ENCODE measurements at places on chromosomes 1 and 21. TPM values are rescaled to one million over a fixed set of nuclear protein-coding genes. Genes with fewer than 3 reads are reported as not detected.

GRCh38 chr1:203320591-203321272, 15.4 kb downstream of the BTG2 start:
- no peak for DNase-seq

DNA sequence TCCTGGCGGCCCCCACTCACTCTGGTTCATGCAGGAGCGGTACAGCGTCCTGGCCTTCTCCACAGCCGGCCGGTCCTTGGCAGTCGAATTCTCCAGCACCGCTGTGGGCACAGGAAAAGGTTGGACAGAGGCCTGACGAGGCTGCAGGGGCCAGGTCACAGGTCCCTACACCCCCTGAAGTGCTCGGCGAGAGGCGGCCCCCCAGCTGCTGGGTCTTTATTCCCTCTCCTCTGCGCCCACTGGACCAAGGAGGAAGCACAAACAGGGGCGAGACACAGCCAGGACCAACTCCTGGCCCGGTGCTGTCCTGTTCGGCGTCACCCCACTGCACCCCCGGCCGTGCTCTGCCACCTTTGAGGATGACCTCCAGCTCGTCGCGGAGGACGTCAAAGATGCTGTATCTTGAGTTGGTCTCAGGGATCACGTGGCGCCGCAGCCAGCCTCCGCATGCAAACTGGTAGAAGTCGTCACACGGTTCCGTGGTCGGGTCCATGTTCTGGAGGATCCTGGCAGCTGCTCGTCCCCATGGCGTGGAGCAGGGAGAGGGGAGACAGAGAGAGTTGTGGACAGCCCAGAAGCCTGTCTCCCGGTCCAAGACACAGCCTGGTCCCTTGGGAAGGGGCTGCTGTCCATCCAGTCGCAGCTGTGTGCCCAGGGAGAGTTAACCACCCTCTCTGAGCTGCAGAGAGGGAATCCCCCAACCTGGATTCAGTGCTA, 22.9 kb downstream of the PRXL2B start:
- DNase-seq: no peak

DNA sequence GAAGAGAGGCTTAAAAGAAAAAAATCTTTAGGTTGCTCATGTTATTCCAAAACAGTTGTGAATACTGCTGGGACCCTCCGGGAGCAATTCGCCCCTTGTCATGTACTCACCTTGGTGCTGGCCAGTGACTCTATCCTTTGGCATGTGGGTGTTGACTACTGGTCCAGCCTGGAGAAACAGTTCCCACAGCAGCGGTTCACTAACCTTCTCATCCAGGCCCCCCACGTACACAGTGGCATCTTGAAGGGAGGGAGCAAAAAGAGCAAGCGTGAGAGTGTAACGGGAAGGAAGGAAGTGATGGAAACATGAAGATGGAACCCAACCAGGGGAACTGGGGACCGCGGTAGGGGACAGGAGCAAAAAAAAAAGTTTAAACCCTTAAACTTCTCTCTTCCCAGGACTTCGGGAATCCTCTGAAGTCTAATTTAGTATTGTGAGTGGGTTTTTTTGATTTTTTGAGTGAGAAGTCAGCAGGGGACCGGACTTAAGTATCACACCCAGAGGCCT, 494 bp downstream of the SF3B4 start:
- DNase-seq: no peak

DNA sequence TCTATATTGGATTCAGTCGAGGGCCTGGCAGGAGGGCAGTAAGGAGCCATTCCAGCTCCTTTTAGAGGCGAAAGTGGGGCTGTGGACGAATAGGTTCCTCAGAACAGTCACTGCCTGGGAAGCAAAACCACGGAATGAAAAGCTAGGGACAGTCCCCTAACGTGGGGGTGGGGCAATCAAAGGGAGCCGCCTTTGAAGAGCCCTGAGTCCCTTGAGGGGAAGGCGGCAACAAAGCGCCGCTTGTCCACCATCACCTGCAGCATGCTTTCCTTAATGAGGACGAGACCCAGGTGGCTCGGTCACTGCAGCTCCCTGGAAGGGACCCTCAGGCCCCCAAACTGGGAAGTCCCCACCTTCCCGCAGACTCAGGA, 184.7 kb downstream of the ETS2 start:
- DNase-seq: no peak

DNA sequence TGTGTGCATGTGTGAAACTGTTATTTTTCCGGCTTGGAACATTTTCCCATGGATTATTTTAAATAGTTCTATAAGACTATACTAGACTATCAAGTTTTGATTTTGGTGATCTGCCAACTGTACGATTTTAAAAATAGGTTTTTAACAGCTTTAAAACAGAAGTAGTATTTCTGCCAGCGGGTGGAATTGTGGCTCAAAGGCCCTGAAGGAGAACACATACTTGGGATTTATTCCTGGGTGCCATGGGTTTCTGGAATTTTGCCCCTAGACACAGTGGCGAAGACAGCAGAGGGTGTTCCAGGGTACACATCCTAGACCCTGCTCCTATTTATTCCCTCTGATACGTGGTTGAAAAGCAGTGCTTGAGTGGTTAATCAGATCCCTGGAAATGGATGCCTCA, 81.7 kb upstream of the IPO9 start:
- no peak for DNase-seq

GRCh38 chr1:172308577-172308976, 111.9 kb upstream of the C1orf105 start:
- no peak for DNase-seq

GRCh38 chr1:220803401-220804201, 16.9 kb downstream of the MTARC1 start:
- DNase-seq: no peak

- no peak for DNase-seq
Measured at GRCh38 chr1:15139654-15140350, 13.7 kb upstream of the TMEM51 start.

DNA sequence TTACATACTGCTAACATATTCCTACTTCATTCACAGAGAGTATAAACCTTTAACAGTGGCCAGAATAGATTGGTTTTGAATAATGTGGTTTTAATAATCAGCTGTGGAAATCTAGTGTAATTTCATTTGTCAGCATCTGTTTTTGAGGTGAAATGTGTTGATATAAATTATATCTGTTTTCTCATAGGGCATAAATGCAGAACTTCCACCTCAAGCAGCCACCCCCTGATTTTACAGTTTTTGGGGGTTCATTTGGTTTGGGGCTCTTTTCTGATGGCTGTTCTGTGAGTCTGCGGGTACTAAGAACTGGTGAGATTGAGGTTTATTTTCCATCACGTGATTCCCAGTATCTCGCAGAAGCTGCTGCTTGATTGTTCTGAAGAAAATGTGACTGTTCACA, 23.2 kb downstream of the EDARADD start:
- no peak for DNase-seq

DNA sequence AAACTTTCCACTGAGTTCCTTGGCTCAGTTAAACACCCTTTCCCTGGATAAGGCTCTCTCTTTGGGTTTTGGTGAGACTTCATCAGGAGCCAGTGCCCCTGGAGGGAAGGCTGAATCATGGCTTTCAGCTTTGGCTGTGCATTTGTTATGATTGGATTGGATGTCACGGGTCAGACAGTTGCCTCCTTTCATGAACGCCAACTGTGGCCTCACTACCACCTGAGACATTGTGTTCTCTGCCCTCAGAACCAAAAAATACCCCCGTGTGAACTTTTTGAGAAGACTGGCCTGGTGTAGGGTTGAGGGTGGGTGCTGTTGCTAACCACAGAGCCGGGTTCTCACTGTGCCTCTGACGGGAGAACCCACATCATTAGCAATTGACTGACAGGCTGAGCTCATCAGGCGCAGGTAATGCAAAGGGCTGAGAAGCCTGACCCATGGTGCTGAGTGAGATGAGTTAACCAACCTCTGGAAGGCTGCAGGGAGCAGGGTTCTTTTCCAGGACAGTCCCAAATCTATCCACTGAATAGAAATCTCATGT, 65.6 kb downstream of the HHAT start:
- DNase-seq: no peak

GRCh38 chr1:230832476-230832875, 35.8 kb downstream of the C1orf198 start:
- no peak for DNase-seq

DNA sequence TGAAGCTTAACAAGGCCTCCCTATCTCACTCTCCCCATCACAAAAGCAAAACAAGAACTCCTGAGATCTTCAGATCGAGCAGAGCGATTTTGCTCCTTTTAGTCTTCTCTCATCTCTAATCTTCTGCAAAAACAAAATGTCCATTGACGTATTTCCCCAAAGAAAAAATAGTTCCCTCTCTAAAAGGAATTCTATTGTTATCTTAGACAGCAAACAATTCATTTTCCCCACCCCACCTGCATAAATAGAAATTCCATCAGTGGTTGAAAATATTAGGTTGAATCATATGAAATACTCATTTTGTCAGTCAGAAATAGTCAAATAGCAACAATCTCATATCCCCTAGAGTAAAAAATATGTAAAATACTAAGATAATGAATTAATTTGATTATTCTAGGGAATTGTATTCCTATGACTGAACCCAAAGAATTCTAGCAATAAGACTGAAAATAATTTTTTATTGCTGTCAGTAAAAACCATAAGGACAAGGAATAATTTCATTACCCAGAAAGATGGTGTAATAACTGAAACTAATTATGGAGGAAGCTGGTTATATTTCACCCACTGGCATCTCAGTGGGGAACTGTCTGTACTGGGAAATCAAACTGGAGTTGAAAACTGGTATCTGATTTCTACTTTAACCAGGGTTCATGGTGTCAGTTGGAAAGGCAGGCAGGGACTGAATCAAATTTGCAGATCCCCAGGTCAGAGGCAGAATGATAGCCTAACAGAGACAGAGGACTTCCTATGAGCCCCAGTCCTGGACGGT, 51.3 kb downstream of the RHOU start:
- no peak for DNase-seq

DNA sequence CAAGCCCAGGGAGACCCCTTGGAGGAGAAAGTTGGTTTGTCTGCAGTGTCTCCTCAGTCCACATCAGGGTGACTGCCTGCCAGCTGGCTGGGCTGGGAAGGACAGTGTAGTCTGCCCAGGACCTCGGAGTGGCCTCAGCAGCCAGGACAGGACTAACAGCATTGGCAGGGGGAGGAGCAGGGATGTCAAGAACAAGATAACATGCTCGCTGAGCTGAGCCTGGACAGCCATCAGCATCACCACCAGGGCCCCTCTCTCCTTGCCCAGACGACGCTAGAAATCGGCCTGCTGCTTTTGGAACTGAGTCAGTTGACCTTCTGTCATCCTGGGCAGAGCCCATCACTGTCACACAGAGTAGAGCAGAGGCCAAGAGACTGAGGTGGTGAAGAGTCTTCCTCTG, 83.6 kb upstream of the CNTN2 start:
- no peak for DNase-seq

DNA sequence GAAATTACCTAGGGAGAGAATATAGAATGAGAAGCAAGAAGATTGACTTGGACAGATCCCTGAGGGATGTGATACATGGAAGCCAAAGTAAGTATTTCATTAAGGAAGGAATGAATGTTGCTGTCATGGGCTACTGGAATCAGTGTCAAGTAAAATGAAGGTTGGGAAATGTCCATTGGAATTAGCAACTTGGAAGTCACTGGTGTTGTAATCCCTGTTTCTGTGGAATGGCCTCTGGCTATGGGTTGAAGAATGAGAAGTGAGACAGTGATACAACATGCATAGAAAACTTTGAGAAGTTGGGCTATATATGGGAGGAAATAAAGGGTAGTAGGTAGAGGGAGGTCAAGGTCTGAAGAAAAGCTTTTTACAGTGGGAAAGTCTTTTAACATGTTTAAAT, 54.7 kb downstream of the CCDC18 start:
- no peak for DNase-seq

GRCh38 chr1:6385488-6386191, 7.9 kb downstream of the ACOT7 start:
- no peak for DNase-seq

- DNase-seq: no peak
Measured at GRCh38 chr1:47558601-47559593, 121.1 kb downstream of the FOXD2 start.

GRCh38 chr1:97903626-97904025, 17.2 kb downstream of the DPYD start:
- DNase-seq: no peak

DNA sequence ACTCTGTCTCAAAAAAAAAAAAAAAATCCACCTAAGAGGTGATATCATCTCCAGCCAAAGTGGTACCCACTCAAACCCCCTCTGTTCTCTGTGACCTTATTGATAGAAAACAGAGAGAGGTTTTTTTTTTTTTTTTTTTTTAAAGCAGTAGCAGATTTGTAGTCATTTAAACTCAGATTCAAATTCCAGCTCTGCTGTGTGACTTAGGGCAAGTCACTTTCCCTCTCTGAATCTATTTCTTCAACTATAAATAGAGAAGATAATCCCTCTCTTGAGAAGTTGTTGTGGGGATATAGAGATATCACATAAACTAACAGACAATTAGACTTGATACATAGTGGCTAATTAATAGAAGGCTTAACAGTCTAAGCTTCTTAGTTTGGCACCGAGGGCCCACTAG, 48.4 kb downstream of the NKAIN1 start:
- DNase-seq: no peak

DNA sequence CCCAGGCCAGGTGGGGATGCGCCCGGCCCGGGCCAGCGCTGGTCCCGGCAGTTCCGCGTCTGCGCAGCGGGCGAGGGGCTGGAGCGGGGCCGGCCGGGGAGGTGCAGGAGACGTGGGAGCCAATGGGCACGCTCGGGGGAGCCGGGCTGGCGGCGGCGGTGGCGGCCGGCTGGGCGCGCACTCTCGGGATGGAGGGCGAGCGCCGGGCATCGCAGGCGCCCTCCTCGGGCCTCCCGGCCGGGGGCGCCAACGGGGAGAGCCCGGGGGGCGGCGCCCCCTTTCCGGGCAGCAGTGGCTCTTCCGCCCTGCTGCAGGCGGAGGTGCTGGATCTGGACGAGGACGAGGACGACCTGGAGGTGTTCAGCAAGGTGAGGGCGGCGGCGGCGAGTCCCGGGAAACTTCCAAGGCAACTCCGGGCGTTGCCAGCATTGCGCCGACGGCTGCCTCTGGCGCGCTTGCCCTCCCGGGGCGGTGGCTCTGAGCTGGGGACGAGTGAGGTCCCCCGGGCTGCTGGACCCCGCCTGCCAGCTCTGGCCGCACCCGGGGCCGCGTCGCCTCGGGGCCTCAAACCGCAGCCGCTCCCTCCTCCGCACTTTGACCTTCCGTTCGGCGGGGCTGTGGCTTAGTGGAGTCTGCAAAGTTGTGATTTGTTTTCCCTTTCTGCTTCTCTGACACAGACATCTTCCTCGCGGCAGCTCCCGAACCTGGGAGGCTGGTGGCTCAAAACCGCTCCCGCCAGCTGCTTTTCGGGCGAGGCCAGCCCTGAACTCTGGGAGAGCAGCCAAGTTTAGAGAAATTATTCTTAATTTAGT, at the start of gene SNX7:
Gene SNX7 (plus strand): TSS at position 178 of the 812 bp plus-strand sequence. CDS start 11 bp downstream, at position 189.
- DNase-seq: peak; percentile 52

ACTL8 gene
- polyA plus RNA-seq: not detected

AK5 gene
- 4.4 TPM for polyA plus RNA-seq

TCHH gene
- 0.03 TPM for polyA plus RNA-seq

OR2L2 gene
- polyA plus RNA-seq: 0.12 TPM

MAP3K7CL gene
- polyA plus RNA-seq: 4.9 TPM

LCE2C gene
- not detected for polyA plus RNA-seq

FHAD1 gene
- 3.6 TPM for polyA plus RNA-seq

CLCA1 gene
- polyA plus RNA-seq: not detected

SPATA21 gene
- polyA plus RNA-seq: not detected

MYOM3 gene
- polyA plus RNA-seq: 25.5 TPM
